Pancreas (tissue), 10 donors: ENCODE measurements at places on chromosomes 6 and 20. TPM values are rescaled to one million over a fixed set of nuclear protein-coding genes. Genes with fewer than 3 reads are reported as not detected.

Gene DEFB119
- not detected for polyA plus RNA-seq

GRCh38 chr6:53358440-53359094 is 9.8 kb upstream of the ELOVL5 start:
- peak overlapping the region; percentile 70 for H3K27ac ChIP-seq

DNA sequence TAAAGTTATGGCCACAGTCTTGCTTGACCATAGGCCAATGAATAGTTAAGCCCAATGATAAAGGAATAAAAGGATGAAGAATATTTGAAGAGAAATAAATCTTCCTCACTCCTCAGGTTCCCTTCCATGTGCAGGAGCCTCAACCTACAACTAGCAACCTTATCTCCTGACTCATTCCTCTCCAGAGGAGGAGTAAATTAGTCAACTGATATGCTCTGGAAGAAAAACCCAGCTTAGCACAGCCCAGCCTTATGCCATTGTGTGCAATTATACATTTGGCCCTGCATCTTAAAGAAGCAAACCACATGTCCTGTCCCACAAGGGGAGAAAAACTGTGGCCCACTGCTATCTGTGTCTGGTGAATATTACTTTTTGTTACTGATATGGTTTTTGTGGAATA is 82.1 kb downstream of the PHIP start:
- H3K36me3 ChIP-seq, result peaks cover 3% of the 10 kb centered on the region
- no peak overlapping the region for H3K27ac ChIP-seq
- no peak for DNase-seq

DNA sequence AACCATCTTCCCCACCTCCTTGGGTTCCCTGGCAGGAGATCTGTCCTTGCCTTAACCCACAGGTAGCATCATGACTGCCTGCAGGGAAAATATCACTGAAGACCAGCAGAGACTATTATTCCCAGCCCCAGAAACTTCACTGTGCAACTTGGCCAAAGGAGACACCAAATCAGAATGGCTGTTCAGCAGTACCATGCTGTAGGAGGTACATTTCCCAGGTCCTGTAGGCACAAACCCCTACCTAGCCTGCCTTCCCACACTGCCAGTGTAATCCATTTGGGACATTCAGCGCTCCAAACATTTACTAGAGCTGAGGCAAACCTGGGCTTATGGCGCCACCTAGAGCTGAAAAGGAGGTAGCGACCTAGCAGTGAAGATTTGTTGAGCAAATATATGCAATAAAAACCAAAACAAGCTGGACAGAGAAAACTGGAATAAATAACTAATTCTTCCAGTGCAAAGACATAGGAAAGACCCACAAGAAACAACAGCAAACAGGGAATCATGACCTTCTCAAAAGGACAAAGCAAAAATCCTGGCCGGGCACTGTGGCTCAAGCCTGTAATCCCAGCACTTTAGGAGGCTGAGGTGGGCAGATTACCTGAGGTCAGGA is 60.3 kb downstream of the VTA1 start:
- H3K36me3 ChIP-seq, result no peaks in the 10 kb centered on the region
- no peak for DNase-seq
- H3K4me1 ChIP-seq, result no peaks in the 10 kb centered on the region
- no peak overlapping the region for H3K4me3 ChIP-seq
- no peak overlapping the region for H3K27ac ChIP-seq
- no peaks in the 10 kb centered on the region for H3K27me3 ChIP-seq

Gene LRRN4
- polyA plus RNA-seq, result 2.7 TPM

DNA sequence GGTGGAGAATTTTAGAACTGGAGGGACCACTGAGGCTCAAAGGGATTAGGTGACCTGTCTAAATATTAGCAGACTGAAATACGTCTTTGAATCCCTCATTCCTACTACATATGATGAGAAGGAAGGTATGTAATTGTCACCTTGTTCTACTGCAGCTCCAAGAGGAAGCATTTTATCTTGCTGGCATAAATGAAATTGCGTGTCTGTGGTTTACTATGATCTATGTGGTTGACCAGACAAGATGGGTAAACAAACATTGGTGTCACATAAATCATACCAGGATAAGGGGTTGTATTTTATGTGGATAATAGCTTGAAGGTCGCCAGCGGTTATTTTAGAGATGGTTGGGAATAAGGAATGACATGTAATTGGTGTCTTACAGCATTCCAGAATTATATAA is 78.2 kb downstream of the LAMA4 start:
- no peak overlapping the region for H3K4me3 ChIP-seq
- H3K27me3 ChIP-seq, result no peaks in the 10 kb centered on the region
- no peaks in the 10 kb centered on the region for H3K4me1 ChIP-seq
- no peak overlapping the region for H3K27ac ChIP-seq
